ENCODE measurements at places on chromosomes 1 and 21.

GRCh38 chr21:41746744-41747006 is 20.2 kb downstream of the RIPK4 start:
- DNase-seq = no peak

DNA sequence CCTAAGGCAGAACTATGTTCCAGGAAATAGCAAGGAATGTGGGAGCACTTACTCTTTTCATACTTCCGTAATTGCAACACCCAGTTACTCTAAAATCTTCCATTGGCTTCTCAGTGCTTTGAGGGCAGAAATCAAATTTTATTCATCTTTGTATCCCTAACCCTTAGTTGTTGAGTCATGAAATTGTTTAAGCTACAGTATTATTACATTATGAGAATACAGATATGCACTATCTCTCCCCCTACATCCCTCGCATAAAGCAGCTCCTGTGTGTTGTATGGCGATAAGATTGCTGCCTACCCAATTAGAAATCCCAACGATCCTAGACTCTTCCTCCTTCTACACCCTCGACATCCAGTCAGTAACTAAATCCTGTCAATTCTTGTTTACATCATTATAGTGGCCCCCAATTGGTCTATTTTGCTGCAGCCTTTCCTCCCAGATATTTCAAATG is 2.6 kb downstream of the AIDA start:
- peak; percentile 56 for DNase-seq

DNA sequence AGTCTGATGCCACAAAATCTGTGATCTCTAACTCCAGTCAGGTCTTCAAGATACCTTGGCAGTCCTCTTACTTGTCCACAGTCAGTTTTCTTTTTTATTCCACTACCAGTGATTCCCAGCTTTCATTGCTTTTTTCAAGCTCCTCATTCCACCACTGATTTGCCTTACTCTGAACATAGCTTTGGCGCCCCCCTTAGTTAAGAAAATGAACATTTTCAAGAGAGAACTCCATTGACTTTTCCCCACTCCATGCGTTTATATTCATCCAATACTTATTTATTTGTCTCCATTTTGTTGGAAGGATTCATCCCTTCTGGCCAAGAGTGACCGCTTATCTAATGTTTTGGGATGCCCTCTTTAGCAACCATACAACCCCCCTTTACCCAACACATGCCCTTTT is 33.9 kb upstream of the IPO9 start:
- DNase-seq = peak; percentile 42

GRCh38 chr1:40386796-40387195 is 13.3 kb downstream of the SMAP2 start:
- DNase-seq = no peak

DNA sequence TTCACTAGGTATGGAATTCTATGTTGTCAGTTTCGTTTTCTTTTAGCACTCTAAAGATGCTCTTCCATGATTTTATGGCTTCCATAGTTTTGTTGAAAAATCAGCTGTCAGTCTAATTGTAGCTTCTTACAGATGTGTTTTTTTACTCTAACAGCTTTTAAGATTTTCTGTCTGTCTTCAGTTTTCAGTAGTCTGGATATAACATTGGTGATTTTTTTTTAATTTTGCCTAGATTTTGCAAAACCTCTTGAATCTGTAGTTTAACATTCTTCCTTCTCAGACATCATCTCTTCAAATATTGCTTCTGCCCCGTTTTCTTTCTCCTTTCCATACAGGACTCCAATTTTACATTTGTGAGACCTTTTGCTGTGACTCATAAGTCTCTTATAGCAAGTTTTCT is 17.9 kb upstream of the DYRK1A start:
- no peak for DNase-seq

GRCh38 chr1:222107975-222108374 is 366.1 kb upstream of the DUSP10 start:
- no peak for DNase-seq

DNA sequence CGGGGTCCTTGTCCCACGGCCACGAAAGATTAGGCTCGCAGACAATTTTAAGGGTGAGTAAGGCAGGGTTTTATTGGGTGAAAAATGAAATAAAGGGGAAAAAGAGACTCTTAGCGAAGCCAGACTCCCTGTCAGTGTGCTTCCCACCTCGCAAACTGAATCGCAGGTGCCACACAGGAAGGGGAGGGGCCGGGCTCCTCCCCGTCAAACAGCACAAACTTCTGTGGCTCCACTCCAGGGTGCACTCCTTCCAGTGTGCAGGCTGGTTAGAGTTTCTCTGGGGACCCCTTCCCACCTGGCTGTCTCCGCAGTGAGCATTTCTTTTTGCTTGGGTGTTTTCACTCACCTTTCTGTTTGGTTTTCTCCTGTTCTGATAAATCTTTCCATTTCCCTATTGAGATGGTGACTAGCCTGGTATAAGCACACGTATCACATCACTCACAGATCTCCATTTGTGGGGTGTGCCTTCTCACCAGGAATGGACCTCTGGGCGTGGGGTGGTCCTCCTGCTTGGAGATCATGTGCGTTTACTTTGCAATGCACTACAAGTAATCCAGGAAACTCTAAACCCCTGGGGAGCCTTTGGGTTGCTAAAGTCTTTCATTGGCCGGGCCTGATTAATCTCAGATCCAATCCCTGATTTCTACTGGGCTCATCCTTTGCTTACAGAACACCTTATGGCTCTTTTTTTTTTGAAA is 37.6 kb upstream of the GALNT2 start:
- DNase-seq = no peak

DNA sequence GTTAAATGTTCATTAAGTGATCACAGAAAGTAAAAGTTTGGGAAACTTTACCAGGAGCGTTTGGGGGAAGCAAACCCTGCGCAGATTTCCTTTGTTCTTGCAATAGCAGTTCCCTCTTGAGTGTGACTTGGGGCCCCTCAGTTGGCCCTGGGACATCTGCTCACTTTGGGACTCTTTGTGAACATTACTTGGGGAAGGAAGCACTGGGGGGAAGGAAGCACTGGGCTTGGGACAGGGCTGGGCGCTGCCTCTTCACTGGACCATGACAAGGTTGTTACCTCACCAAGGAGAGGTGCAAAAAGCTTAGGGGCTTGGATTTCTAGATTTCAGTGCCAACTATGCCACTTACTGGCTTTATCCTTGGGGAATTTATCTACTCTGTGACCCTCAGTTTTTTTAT is 63.5 kb downstream of the ETS2 start:
- no peak for DNase-seq

- peak; percentile 78 for DNase-seq
Measured at GRCh38 chr1:204254031-204254661, 40.4 kb upstream of the GOLT1A start.

DNA sequence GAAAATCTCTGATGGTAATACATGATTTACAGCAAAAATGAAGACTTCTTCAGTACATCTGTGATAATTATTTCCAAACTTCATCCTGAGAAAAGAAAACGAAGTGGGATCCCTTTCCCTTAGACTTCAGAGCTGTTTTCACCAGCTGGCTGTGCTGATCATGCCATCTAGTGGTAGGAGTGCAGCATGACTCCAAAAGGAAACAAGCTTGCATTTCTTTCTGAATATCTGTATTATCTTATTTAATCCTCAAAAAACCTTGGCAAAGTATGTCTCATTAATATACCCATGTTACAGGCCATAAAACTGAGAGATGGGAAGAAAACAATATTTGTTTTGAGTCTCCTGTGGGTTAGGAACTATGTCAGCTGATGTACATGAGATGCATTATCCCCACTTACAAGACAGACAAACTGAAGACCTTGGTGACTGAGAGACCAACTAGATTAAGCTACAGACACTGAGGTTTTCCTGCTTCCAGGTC is 9.8 kb upstream of the GJA8 start:
- peak; percentile 62 for DNase-seq

DNA sequence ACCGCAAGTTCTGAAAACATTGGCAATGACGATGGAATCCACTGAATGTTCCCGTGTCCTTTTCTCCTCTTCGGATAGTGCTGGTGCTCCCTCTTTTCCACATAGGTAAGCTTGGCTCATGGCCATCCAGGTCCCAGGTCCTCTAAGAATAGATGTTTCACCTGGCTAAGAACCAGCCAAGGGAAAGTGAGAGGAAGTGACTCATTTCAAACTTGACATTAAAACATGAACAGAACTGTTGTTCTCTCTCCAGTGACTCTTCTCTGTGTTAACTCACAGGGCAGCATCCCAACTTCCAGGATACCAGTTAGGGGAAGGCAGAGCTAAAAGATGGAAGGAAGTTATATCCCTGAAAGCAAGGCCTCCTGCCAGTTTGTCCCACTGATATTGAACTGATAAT is 493.8 kb upstream of the CHRM3 start:
- peak; percentile 17 for DNase-seq

GRCh38 chr21:29117372-29117955 is 13.0 kb upstream of the MAP3K7CL start:
- DNase-seq = no peak

DNA sequence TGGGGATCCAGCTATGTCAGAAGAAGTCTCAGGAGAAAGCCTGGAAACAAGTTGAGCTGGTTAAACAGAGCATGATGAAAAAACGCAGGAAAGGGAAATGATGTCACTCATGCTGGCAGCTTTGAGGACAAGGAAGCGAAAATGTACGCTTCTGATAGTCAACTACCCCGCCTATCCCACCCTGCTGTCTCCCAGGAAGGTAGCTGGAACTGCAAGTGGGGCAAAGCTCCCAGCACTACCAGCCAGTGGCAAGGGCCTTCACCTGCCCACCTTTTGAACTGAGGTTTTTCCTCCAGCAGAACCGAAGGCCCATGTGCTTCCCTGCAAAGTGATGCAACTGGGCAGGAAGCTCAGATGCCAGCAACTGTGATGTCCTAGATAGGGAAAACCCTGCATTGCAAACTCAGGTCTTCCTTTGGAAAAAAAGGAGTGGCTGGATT is 6.3 kb upstream of the IL20 start:
- DNase-seq = no peak

DNA sequence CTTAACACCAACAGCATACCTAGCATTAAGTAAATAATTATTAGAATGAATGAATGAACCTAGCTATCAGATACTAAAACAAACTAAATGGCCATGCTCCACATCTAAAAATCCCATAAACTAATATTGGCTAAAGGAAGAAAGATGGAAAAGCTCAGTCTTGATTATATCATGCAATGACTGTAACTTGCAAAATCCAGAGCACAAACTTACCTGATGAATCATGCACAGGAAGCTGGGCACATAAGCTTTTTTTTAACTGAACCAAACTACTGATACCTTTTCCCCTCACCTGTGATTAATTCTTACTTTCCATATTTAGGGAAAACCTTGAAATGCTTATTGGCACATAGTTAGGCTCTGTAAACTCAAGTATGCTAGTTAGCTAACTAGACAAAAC is 70.2 kb downstream of the KIF14 start:
- DNase-seq = peak; percentile 29

DNA sequence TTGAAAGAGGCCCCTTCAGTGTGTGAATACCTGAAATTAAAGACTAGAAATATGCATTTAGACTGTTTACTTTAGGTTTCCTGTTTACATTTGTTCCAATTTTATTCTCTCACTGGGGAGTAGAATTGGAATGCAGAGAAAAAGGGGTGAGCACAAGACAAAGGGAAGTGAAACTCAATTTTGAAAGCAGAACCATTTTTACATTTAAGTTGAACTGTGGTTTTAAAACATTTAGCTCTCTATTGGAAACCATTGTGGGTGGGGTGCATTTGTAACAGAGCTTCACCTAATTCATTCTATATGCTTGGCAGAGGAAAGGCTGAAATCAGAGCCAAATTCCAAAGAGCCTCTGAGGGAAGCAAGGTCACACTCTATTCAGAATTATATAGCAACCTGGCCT is 235.3 kb upstream of the C1orf105 start:
- DNase-seq = no peak

DNA sequence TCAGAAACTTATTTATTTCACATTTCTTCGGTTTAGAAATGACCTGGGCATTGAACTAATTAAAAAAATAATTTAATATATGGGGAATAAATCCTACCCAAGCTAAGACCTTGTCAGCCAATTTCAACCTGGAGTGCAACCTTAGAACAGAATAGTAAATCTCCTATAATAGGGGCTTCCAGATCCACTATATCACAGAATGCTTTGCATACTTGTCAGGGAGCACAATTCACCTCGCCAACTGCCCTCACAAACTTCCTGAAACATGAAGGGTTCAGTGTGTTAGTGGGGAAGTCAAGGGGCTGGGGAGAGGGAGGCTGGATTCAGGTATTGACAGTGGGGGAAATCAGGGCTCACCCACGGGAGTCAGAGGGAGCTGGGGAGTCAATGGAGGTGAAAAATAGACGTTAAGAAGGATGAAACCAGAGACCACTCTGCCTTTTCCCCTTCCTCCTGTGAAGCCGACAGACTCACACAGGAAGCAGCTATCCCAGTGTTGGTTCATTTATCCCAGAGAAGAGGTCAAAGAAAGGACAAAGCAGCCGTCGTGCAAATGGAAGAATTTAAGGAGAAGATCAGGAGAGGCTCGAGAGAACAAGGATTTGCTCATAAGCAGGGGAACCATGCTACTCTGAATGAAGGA is 453.3 kb downstream of the NUF2 start:
- DNase-seq = peak; percentile 4

DNA sequence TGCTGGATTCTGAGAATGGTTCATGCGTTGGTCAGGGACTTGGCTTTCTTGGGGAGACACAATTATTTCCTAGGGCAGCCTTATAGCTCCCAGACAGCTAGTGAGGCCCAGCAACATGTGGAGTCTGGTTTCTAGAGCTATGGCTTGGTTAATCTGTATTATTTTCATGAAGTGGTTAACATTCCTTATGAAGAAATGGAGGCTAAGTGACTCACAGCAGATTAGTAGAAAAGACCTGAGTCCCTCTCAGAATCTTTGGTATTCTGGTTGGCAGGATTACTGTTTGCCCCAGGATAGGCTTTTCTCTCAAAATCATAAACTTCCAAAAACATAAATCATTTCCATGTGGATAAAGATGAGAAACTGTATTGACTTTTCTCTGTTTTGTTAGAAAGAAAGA is 42.3 kb downstream of the DUSP10 start:
- DNase-seq = peak; percentile 90

DNA sequence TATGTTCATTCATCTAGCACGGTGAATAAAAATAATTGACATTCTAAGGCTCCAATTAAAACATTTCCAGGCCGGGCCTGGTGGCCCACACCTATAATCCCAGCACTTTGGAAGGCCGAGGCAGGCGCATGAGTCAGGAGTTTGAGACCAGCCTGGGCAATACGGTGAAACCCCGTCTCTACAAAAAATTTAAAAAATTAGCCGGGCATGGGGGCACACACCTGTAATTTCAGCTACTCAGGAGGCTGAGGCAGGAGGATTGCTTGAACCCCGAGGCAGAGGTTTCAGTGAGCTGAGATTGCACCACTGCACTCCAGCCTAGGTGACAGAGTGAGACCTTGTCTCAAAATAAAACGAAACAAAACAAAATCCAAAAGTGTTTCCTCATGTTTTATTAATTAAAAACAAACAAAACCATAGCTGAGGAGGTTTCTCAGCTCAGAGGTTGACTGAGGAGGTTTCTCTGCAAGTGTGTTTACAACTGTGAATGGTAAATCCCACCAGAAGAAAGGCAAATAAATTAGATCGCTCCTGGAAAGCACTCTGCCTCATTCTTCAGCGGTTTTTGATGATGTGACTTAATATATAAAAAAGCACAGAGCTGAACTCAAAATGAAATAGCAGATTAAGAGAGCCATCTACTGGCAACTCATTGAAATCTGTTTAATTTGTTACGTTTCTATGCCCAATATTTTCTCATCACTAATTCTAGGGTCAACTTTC is 37.7 kb upstream of the ATG4C start:
- peak; percentile 61 for DNase-seq
